ENCODE measurements at places on chromosomes 11 and 22. TPM values are rescaled to one million over a fixed set of nuclear protein-coding genes. Genes with fewer than 3 reads are reported as not detected.

The SVIP gene
- 37.1 TPM for total RNA-seq

The SCGB1C1 gene
- not detected for total RNA-seq

The DYNC2H1 gene
- 1.2 TPM for total RNA-seq

The PGR gene
- total RNA-seq, result not detected

The OR52H1 gene
- total RNA-seq, result 0.20 TPM

The SLC37A2 gene
- total RNA-seq, result 0.29 TPM

The TREH gene
- total RNA-seq, result not detected

The TSPAN18 gene
- total RNA-seq, result 44.9 TPM

The CALCA gene
- not detected for total RNA-seq

The MUC5AC gene
- not detected for total RNA-seq

The HTATIP2 gene
- total RNA-seq, result 35.9 TPM

The ME3 gene
- total RNA-seq, result 3.7 TPM

The SLC22A9 gene
- total RNA-seq, result not detected

The TRIM49 gene
- total RNA-seq, result not detected

The OR51B4 gene
- not detected for total RNA-seq

The KREMEN1 gene
- not detected for total RNA-seq

The TMEM45B gene
- 0.93 TPM for total RNA-seq

The PRSS23 gene
- 11.7 TPM for total RNA-seq

The SYT13 gene
- total RNA-seq, result not detected

The CDCA5 gene
- 72.1 TPM for total RNA-seq

The KRTAP5-7 gene
- total RNA-seq, result not detected

The OR51B2 gene
- total RNA-seq, result not detected

The POU2AF2 gene
- total RNA-seq, result not detected

The SAA4 gene
- not detected for total RNA-seq

The OR51B5 gene
- not detected for total RNA-seq

The GTSE1 gene
- total RNA-seq, result 55.8 TPM

The TRIM34 gene
- total RNA-seq, result 9.7 TPM

The TMEM126A gene
- total RNA-seq, result 40.1 TPM

The PLAAT5 gene
- not detected for total RNA-seq

The PYGM gene
- total RNA-seq, result 7.3 TPM

The CRYBB3 gene
- total RNA-seq, result 0.61 TPM

The DNAJB7 gene
- not detected for total RNA-seq

The KIAA0930 gene
- total RNA-seq, result 20.8 TPM

The LRRC74B gene
- not detected for total RNA-seq

The SLC35E4 gene
- 5.7 TPM for total RNA-seq

The FOLR1 gene
- total RNA-seq, result not detected

The UBXN1 gene
- total RNA-seq, result 126 TPM

The CLCF1 gene
- total RNA-seq, result 0.29 TPM

The SPI1 gene
- total RNA-seq, result not detected

The SAA2 gene
- total RNA-seq, result 0.27 TPM

The OR2AT4 gene
- not detected for total RNA-seq

The OR8G5 gene
- total RNA-seq, result not detected

The NLRP14 gene
- total RNA-seq, result 0.24 TPM

The APOA4 gene
- total RNA-seq, result not detected

The HYOU1 gene
- 261 TPM for total RNA-seq

The APOA1 gene
- 0.32 TPM for total RNA-seq

All from T-helper 1 cell treated with Interleukin-12 subunit alpha and Interleukin-12 subunit beta and Interleukin-4 antibody, amounts not matched to agents 30 ng/mL and 1 ng/mL, for 36 hours (primary cell).